HCT116 (cell line): ENCODE measurements at places on chromosomes 5 and 9. TPM values are rescaled to one million over a fixed set of nuclear protein-coding genes. Genes with fewer than 3 reads are reported as not detected.

DNA sequence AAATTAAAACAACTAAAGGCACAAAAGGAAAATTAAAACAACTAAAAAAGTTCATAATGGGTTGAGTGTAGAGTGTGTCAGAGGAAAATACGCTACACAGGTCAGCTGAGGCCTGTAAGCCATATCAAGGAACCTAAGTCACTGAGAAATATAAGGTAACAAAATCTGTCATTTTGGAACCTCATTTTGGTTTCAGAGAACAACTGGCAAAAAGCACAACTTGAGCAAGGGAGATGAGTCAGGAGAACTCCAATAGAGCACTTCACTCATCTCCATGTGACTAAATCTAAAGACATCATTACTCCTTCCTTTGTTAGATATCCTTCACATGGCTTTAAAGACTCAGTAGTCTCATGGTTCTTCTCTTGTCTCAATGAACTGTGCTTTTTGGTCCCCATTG lies 269.4 kb upstream of the POU5F2 start:
- DNase-seq, result no peak

DNA sequence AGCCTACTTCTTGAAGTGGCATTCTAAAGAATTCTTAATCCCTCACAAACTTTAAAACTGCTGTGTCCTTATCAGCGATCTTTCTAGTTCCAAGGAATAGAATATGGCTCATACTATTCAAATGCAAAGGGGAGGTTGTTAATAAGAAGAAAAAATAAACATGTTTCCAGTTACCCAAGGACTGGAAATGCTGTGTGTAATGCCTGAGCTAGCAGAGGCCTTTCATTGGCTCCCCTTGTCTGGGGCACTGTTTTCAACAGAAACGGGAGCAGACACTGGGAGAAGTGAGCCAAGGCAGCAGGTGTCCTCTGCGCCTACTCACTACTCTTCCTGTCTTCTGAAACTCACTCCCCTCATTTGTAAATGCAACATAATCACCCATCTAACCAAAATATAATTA lies 253.0 kb downstream of the MARCHF11 start:
- DNase-seq, result no peak

- DNase-seq, result no peak
Measured at GRCh38 chr5:147234239-147234824, 494 bp upstream of the STK32A start.

GRCh38 chr5:158563760-158564390 lies 535.8 kb downstream of the EBF1 start:
- DNase-seq, result no peak

DNA sequence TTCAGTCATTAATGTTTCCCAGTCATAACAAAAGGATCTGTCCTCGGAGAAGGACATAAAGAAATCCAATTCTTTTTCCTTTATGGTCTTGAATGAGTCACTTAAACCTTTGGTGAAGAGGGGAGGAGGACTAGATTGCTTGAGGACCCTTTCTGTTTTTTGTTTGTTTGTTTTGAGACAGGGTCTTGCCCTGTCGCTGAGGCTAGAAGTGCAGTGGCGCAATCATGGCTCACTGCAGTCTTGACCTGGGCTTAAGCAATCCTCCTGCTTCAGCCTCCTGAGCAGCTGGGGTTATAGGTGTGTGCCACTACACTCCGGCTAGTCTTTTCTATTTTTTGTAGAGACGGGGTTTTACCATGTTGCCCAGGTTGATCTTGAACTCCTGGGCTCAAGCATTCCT lies 12.3 kb downstream of the TIGD6 start:
- DNase-seq, result no peak

GRCh38 chr5:74232276-74232675 lies 408.3 kb downstream of the ENC1 start:
- no peak for DNase-seq

DNA sequence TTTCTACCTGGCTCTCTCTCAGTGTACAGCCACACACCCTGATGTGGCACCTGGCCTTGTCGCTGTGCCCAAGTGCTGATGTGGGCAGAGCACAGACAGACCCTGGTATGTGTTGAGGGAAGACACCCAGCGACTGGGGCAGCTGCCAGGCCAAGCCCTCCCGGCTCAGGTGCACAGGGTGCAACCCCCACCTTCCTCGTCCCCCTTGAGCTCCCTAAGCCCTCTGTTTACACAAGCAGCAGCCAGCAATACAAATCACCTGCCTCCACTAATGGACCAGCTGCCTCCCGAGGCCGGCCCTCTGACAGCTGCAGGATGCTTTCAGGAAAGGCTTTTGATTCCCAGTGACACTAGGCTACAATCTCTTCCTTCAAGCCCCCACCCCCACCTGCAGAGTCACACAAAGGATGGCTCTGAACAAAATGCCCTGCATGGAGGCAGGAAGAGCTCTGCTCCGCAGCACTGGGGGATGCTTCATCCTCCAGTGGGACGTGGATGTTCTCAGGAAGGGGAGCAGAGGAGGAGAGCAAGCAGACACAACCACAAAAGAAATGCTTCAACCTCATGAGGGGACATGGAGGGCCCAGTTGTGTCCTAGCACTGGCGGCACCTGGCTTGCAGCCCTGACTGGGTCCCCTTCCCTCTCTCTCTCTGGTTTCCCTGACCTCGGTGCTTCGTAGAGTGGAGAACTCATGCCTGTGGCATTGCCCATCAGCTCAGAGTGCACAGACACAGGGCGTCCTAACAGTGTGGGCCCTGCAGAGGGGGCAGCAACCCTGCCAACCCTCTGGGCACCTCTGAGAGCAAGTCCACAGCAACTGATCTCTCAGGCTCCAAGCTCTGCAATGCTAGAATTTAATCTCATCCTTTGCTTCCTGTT lies 140.8 kb downstream of the BARX1 start:
- no peak for DNase-seq

GRCh38 chr9:137302449-137303150 lies 529 bp upstream of the NRARP start:
- DNase-seq, result no peak

GRCh38 chr5:136018814-136019783 lies 9.7 kb upstream of the TGFBI start:
- DNase-seq, result no peak

DNA sequence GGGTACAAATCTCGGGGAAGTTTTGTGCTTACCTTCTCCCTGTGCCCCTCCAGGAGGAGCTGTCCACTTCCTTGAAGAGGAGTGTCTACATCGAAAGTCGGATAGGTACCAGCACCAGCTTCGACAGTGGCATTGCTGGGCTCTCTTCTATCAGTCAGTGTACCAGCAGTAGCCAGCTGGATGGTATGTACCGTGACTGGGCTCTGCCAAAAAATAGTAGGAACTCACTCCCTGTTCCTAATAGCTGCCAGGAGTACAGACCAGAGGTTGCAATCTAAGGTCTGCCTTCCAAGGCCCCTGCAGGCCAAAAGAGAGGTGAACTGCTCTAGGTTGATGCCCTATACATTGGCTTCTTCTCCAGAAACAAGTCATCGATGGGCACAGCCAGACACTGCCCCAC lies 3.9 kb downstream of the KIF20A start:
- DNase-seq, result no peak

DNA sequence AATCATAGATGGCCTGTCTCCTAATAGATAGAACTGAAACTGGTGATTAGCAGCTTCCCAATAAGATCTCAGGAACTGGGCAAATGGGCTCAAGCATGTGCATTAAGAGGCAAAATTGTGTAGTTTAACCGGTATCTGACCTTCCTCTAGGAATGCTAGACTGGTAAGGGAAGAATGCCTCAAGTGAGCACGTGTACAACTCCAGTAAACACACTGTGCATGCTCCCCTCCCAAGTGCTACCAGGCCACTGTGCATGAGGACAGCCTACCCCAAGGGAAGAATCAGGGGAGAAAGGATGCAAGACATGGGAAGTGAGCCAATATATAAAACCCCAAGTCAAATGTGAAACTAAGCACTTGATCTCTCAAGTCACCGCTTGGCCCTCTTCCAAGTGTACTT lies 1157.4 kb upstream of the CDH18 start:
- DNase-seq, result no peak

- no peak for DNase-seq
Measured at GRCh38 chr9:16710888-16711287, 159.6 kb downstream of the BNC2 start.

DNA sequence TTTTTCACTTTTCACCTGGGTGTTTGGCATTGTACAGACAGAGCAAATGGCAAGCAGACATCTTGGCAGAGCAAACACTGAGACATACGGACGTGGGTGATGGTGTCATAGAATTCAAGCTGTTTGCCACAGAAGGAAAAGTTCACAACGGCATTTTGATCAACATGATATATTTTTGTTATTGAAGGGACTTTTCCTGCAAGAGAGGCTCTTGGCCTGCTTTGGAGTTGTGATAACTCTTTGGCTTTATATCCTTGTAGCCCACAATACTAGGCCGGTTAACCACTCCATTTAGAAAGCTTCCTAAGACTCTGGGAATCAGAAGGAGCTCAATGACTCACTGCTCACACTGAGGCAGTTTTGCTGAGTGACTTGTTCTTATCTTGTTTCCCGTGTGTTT lies 1038.3 kb downstream of the TLE1 start:
- no peak for DNase-seq

Gene IL7R
- total RNA-seq, result 0.98 TPM

GRCh38 chr9:80177949-80178480 lies 606.2 kb downstream of the TLE4 start:
- DNase-seq, result no peak

- DNase-seq, result no peak
Measured at GRCh38 chr9:137544176-137544760, 5.9 kb downstream of the PNPLA7 start.

DNA sequence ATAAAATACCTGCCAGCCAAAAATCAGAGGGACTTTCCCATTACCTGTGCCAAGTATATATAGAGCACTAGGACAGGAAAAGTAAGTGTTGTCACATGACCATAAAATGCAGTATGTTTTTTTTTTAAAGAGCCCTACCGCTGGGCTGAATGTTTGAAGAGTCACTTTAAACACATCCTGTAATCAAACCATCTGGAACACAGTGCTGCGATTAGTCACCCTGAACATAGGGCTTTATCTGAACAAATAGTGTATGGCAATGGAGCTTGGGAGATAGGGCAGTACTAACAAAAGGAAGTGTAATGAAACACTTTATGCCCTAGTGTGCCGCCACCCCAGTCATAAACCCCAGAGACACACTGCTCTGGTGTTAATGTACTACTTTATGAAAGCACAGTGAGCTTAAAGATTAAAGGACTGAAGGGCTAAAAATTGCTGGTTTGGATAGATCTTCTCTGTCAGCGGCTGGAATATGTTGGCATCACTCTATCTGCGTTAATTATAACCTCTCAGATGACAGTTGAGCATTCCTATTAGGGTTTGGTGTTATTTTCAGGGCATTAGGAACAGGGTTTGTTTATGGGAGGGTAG lies 90.4 kb downstream of the ZNF608 start:
- peak; percentile 78 for DNase-seq

- DNase-seq, result no peak
Measured at GRCh38 chr5:172009536-172010270, 3.3 kb upstream of the FBXW11 start.

Gene SLC6A7
- total RNA-seq, result not detected

Gene AGXT2
- total RNA-seq, result not detected

DNA sequence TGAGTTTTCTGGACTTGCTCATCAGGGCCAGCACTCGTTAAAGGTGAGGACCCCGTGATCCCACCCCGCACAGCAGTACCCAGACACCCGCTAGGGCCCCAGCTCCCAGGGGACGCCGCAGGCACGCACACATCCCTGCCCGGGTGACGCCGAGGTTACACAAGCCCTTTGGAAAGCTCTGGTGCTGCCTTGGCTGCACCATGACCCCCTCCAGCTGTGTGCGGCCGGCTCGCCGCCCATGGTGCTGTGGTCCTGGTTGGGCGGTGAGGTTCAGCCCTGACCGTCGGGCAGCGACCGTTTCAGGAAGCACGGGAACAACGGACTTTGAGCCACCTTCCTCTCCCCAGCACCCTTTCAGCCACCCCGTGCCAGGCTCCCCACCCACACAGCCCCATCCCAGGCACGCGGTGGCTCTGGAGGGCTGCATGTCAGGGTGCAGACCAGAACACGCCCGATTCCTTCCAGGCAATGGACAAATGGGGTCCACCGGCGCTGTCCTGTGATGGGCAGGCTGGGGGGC lies 7.5 kb upstream of the SLC12A7 start:
- no peak for DNase-seq

DNA sequence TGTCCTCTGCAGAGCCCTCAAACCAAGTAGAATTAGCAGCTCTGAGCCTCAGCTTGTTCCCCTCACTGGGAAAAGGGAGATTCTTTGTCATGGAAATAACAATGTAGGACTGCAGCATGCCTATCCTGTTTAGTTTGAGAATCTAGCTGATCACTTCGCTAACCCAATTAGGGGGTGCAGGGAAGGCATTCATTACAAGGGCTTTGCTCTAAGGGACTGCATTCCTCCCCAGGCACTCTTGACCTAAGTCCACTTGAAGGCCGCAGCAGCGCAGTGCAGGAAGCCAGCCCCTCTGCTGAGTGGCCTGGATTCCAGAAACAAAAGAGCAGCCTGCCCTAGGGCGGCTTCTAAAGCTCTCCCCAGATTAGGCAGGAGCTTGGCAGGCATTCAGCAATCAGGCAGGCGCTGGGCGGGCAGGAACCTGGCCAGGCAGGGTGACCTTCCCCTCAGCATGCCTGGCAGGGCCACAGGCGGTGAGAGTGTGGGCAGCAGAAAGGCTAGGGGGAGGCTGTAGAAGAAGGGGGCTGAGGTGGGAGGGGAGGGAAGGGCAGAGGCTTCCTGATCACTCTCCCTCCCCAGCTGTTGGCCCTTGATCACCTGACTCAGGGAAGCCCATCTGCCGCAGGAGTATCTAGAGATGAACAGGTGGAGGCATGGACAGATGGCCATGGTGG lies 24.8 kb downstream of the CCNJL start:
- no peak for DNase-seq

DNA sequence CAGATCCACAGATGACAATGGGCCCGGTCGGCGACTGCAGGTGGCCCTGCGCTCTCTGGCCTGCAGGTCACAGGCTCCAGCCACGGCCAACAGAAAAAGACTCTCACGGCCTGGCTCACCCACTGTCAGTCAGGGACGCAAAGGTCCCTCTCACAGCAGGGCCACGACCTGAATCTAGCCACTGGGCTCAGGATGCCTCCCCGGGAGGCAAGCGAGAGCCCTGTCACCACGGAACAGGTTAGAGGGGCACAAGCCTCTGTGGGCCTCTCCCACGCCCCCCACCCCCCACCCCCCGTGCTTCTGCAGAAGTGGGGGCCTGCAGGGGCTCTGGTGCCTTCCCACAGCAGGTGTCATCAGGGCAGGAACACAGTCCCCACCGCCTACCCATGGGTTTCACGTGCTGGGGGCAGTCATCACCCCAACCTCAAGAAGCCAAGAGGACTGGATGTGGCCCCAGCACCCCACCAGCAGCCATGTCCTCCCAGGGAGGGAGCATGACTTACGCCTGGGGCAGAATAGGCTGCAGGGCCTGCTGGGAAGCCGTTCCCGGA lies 17.3 kb upstream of the EGFL7 start:
- DNase-seq, result no peak

Gene STRBP
- total RNA-seq, result 30.4 TPM

Gene PCDHGA10
- total RNA-seq, result 3.8 TPM

Gene CNTNAP3B
- 24.3 TPM for total RNA-seq

DNA sequence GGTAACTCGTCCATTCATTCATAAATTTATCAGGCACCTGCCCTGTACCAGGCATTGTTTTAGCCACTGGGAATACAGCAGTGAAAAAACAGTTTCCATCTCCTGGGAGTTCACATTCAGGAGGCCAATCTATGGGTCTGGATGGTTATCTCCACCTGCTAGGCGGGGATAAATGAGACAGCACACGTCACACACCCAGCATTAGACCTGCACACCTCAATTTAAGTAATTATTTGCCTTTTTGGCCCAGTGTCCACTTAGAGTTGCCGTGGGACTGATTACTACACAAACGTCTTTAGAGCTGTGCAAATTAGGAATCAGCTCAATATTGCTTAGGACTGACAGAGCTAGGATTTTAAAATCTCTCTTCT lies 46.1 kb downstream of the STK10 start:
- DNase-seq, result no peak
